ENCODE measurements at places on chromosomes 7 and 10.
A peak's percentile ranks its signal among the peaks of the same experiment; 100 is the strongest.

GRCh38 chr10:19017116-19017890, 31.3 kb upstream of the MALRD1 start:
- DNase-seq = no peak

GRCh38 chr10:17427666-17428350, 26.6 kb downstream of the ST8SIA6 start:
- DNase-seq = no peak

DNA sequence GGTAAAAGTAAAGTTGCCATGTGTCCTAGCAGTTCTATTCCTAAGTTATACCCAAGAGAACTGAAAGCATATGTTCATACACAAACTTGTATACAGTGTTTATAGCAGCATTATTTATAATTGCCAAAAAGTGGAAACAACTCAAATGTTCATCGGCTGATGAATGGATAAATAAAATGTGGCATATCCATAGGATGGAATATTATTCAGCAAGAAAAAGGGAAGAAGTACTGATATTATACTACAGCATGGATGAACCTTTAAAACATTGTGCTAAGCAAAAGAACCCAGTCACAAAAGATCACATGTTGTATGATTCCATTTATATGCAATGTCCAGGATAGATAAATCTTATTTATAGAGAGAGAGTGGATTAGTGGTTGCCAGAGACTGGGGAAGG, 68.9 kb downstream of the NRF1 start:
- DNase-seq = no peak

- peak; percentile 52 for DNase-seq
Measured at GRCh38 chr7:101536232-101536631, 92.9 kb downstream of the MYL10 start.

GRCh38 chr7:30184791-30185487, 50.2 kb downstream of the MTURN start:
- DNase-seq = no peak

- no peak for DNase-seq
Measured at GRCh38 chr7:139639563-139639962, 116.1 kb downstream of the CLEC2L start.

DNA sequence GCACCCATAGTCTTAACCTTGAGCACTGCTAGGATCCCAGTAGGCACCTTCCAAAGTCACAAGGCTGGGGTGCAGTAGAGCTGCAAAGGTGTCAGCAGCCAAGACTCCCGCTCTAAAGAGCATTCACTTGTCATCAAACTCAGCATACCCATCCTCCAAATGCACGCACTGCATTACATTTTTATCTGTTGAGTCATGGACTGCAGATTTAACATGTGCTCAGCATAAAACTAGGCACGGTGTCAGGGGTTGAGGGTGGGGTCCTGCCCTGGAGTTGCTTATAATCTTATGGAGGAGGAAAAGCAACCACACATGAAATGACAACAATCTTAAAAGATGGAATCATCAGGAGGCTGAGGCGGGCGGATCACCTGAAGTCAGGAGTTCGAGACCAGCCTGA, 102.6 kb downstream of the PARP12 start:
- no peak for DNase-seq

- DNase-seq = no peak
Measured at GRCh38 chr7:90710466-90710850, 114.3 kb downstream of the CDK14 start.

DNA sequence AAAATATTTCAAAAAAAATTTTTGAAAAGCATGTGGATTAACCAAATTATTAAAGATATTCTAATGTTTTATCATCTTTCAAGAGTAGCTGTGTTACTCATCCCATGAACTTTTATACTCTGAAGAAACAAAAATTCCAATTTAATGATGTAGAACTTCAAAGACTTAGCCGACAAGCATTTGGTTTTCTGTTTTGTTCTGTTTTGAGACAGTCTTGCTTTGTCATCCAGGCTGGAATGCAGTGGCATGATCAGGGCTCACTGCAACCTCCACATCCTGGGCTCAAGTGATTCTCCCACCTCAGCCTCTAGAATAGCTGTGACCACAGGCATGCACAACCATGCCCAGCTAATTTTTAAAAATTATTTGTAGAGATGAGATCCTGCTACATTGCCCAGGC, 17.8 kb upstream of the LCOR start:
- DNase-seq = no peak
